ENCODE measurements at places on chromosomes 4 and X. TPM values are rescaled to one million over a fixed set of nuclear protein-coding genes. Genes with fewer than 3 reads are reported as not detected.

DNA sequence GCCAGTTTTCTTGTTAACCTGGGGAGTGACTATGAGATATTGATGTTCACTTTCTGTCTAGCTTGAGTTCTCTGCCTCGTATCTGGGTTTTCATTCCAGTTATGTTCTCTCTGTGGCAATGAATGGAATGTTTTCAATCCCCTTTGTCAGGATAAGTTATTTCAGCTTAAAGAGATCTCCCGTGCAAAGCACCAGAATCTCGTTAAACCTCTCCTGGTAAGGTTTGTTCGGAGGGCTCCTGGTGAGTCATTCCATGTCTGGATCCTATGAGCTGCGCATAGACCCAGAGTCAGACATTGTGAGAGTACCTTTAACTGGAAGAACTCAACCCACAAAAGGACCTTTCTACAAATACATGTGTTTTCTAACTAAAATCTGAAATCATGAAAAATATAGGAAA lies 51.0 kb downstream of the KDR start:
- DNase-seq, result no peak

DNA sequence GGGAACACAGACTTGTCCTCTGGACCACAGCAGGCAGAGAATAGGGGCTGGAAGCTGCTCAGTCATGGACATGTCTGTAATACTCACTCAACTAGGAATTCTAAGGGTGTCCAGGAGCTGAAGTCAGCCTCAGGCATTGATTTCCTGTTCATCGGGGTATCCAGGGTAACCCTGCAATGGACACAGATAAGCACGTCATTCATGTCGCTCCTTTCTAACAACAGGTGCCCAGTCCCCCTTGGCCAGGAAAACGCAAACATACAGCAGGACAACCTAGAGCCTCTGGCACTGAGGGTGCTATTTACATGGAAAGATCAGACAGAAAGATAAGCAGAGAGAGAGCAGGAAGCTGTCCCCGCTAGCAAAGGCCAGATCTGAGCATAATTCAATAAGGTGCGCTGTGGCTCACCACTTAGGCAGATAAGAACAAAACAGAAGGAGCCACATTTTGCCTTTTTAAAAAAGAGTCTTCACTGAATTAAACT lies 21.3 kb downstream of the QDPR start:
- DNase-seq, result no peak

GRCh38 chr4:150010525-150011126 lies 67.6 kb upstream of the DCLK2 start:
- DNase-seq, result no peak

GRCh38 chrX:53374222-53374820 lies 48.1 kb downstream of the SMC1A start:
- no peak for DNase-seq

- DNase-seq, result no peak
These were observed 152.2 kb downstream of the GRID2 start for GRCh38 chr4:92455951-92456350.

DNA sequence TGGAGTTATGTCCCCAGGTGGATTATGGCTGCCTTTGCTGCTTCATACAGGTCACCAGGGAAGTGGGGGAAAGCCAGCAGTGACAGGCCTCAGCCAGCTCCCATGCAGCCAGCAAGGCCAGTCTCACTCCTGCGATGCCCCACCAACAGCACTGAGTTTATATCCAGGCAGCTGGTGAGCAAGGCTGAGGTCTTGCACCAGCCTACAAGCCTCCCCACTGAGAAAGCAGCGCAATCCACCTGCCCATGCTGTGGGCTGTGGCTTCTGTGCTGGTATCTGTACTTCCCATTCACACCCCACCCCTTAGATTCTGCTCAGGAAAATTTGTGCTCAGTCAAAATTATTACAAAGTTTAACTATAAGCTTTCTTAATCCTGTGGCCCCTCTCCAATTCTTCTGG lies 153.5 kb downstream of the HHIP start:
- DNase-seq, result no peak

DNA sequence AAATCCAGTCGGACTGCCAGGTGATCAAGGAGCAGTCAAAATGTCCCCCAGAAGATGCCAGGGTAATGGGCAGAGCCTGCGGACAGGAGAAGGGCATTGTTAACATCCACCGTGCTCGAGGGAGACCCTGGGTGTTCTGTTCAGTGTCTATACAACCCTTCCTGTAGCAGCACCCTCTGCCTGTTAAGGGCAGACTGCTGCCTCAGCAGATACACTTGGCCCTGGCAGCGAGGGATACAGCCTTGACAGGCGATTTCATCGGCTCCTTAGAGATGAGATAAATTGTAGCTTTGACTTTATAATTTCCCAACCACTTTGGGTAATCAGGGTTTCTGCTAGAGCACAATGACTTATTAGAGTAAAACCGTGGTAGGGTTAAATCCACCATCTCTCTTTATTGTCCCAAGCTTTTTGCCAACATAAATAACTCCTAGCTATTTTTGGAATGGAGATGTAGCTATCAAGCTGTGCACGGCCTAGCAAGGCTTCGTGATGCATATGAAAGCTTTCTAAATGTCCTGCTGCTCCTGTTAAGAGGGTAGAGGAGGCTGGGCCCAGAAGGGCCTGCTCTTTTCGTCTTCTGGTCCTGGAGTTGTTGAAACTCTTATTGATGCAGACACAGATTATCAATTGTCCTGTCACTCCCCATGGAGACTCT lies 195.9 kb downstream of the CPEB2 start:
- no peak for DNase-seq

DNA sequence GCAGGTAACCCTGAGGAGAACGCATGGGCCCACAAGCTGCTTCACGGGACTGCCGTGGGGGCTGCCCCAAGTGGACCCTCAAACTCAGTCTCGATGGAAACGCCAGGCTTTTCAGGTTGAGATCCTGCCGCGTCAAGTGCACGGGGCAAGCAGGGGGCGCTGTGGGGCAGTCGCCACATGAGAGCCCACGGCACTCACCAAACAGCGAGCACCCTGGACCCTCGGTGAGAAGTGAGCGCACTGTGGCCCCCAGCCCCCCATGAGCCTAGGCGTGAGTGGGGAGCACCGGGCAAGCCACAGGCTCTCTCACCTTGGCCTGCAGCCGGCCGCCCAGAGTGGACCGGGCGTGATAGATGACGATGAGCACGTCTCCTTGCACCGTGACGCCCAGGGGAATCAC lies 50.9 kb upstream of the CPLX1 start:
- DNase-seq, result no peak

GRCh38 chr4:2598511-2599303 lies 62.3 kb downstream of the FAM193A start:
- peak; percentile 27 for DNase-seq

- no peak for DNase-seq
These were observed 2.5 kb downstream of the MAEA start for GRCh38 chr4:1291996-1292702.

GRCh38 chr4:101081695-101082369 lies 265.5 kb downstream of the PPP3CA start:
- no peak for DNase-seq

- DNase-seq, result no peak
These were observed 18.8 kb downstream of the ATP1B4 start for GRCh38 chrX:120380699-120381098.

NKX3-2 gene
- not detected for total RNA-seq

HPGD gene
- 3.2 TPM for total RNA-seq

GABRG1 gene
- not detected for total RNA-seq

SULT1E1 gene
- total RNA-seq, result not detected

GPRIN3 gene
- 3.1 TPM for total RNA-seq

SLC10A7 gene
- 2.3 TPM for total RNA-seq

AKAP4 gene
- not detected for total RNA-seq

HAND2 gene
- 2.4 TPM for total RNA-seq

PCYT1B gene
- not detected for total RNA-seq
